ENCODE measurements at places on chromosomes 6 and 20. TPM values are rescaled to one million over a fixed set of nuclear protein-coding genes. Genes with fewer than 3 reads are reported as not detected.
A peak's percentile ranks its signal among the peaks of the same experiment; 100 is the strongest.

The SPTLC3 gene
- total RNA-seq: 16.3 TPM

DNA sequence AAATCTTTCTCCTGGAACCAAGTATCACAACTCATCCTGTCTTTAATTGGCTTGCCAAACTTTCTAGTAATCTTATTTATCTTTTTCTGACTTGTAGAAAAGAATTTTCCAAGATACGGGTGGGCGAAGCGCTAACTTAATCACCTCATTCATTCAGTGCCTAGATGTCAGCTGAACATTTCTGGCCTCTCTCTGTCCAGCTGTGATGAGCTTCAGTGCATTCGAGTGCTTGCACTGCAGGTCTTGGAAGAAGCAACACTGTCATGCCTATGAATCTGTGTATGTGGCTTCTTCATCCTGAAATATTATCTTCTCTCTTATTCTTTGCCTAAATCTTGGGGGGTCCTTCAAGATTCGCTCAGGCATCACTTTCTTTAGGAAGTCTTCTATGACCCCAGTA lies 16.3 kb upstream of the ENPP1 start:
- no peak overlapping the region for H3K27ac ChIP-seq
- no peak overlapping the region for H3K4me3 ChIP-seq
- no peaks in the 10 kb centered on the region for H3K36me3 ChIP-seq
- peaks cover 22% of the 10 kb centered on the region for H3K4me1 ChIP-seq
- no peaks in the 10 kb centered on the region for H3K27me3 ChIP-seq

- no peaks in the 10 kb centered on the region for H3K27me3 ChIP-seq
- peaks cover 22% of the 10 kb centered on the region for H3K4me1 ChIP-seq
- no peaks in the 10 kb centered on the region for H3K36me3 ChIP-seq
Measured at GRCh38 chr6:142907544-142907943, 37.4 kb downstream of the HIVEP2 start.

DNA sequence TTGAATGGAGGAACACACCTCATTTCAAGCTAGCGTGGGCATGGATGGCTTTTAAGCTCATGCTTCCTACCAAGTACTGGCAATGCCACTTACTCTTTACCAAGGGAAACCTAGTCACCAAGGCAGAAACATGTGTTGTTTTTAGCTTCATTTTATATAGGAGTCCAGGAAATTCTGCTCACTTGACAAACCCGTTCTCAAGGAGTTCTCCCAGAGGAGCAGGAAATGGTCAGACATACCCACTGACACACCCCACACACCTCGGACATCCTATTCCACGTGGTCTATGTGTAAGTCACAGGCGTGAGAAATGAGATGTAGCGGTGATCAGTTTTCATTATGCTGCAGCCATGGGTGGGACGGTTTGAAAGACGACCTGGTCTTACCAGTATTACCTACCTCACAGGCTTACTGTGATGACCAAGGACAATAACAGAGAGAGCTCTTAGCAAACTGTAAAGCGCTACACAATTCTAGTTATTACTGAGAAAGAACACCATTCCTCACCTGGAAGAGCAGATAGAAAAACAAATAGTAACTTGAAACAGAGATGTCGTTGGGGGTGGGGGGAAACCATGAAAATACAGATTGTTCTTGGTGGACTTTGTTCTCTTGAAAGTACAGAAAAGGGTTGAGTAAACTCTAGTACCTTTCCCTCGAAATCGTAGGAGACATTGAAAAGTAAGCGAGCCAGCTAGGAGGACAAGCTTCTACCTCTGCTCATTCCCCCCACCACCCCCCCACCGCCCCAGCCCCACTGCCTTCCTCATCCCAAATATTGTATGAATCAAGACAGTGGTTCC lies 1.7 kb downstream of the CNKSR3 start:
- peaks cover 11% of the 10 kb centered on the region for H3K4me1 ChIP-seq
- peak overlapping the region; percentile 84 for H3K4me3 ChIP-seq
- H3K36me3 ChIP-seq: no peaks in the 10 kb centered on the region
- DNase-seq: peak; percentile 70

DNA sequence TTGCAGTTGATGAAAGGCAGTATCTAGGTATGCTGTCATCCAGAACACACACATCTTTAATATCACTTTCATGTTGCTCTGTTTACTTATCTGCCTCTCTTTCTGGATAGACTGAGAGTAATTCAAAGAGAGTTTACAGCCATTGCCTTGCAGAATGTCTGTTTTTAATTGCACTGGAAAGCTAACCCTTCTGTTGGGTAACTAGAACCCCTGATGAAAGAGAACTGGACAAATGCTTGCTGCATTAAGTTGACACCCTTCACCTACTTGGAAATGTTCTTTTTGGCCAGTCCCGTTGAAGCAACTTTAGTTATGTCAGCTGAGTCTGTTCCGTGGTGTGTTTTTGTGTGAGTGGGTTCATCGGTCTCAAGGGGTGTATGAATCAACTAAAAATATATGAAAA lies 383.8 kb upstream of the CITED2 start:
- H3K36me3 ChIP-seq: no peaks in the 10 kb centered on the region
- DNase-seq: no peak

The CYP39A1 gene
- 0.66 TPM for total RNA-seq

GRCh38 chr6:35735452-35735851 lies 1.4 kb upstream of the ARMC12 start:
- H3K36me3 ChIP-seq: no peaks in the 10 kb centered on the region
- H3K4me1 ChIP-seq: peaks cover 7% of the 10 kb centered on the region
- DNase-seq: no peak
- no peak overlapping the region for H3K4me3 ChIP-seq
- H3K27ac ChIP-seq: no peak overlapping the region

DNA sequence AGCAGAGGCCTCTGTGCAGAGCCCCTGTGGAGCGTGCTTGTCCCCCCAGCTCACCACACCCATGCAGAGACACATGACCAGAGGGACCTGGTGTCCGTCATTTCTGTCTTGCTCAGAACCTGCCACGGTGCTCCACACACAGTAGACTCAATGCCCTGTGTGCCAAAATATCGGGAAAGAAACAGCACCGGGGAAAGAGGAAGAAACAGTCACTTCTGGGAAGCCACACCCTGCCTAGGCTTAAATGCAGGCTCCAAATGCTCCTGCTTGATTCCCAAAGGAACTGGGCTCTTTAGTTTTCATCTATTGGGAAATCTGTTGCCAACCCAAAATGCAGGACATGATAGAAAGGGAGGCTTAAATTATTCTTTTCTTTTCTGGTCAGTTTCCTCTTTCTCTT lies 503.9 kb downstream of the CD83 start:
- H3K36me3 ChIP-seq: no peaks in the 10 kb centered on the region
- H3K4me1 ChIP-seq: no peaks in the 10 kb centered on the region
- no peaks in the 10 kb centered on the region for H3K27me3 ChIP-seq
- H3K4me3 ChIP-seq: no peak overlapping the region

DNA sequence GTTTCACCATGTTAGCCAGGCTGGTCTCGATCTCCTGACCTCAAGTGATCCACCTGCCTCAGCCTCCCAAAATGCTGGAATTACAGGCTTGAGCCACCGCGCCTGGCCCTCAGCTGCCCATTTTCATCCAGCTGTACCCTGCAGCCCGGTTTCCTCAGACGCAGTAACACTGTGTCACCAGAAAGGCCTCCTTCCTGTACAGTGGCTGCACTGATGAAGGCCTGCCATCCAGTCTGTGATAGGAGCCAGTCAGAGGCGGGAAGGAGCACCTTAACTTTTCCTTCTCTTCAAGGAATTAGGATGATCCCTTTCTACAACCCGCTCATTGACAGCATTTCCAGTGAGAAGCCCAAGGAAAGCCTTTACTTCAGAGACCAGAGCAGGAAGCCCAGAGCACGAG lies 75.9 kb downstream of the GFOD1 start:
- H3K27ac ChIP-seq: no peak overlapping the region
- H3K4me1 ChIP-seq: 0 out of 2 replicates have a peak, but pooled peaks cover 4% of the 10 kb centered on the region
- no peak overlapping the region for H3K4me3 ChIP-seq
- DNase-seq: no peak
- H3K27me3 ChIP-seq: no peaks in the 10 kb centered on the region

GRCh38 chr6:71983131-71983530 lies 96.8 kb downstream of the RIMS1 start:
- no peaks in the 10 kb centered on the region for H3K4me1 ChIP-seq
- no peaks in the 10 kb centered on the region for H3K36me3 ChIP-seq
- no peaks in the 10 kb centered on the region for H3K27me3 ChIP-seq
- no peak overlapping the region for H3K27ac ChIP-seq

DNA sequence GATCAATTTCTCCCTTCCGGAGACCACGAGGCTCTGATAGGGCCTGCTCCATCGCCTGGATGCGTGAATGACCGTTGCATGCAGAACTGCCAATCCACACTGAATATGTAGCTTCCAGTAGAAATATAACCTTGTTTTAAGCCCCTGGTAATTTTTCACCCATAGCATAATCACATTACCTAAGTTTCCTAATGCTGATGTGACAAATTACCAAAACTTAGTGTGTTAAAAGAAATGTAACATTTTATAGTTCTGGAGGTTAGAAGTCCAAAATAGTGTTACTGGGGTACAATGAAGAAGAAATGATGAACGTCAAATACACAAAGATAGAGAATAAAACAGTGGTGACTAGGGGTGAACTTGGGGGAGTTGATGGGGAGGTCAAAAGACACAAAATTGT lies 22.0 kb upstream of the SIRPD start:
- no peak overlapping the region for H3K27ac ChIP-seq
- H3K27me3 ChIP-seq: no peaks in the 10 kb centered on the region
- peak; percentile 0 for DNase-seq
- H3K4me3 ChIP-seq: no peak overlapping the region

- no peak overlapping the region for H3K27ac ChIP-seq
- H3K4me1 ChIP-seq: no peaks in the 10 kb centered on the region
- H3K36me3 ChIP-seq: no peaks in the 10 kb centered on the region
Measured at GRCh38 chr6:20302702-20303251, 90.5 kb upstream of the MBOAT1 start.

- H3K4me1 ChIP-seq: peaks cover 70% of the 10 kb centered on the region
- no peak overlapping the region for H3K4me3 ChIP-seq
- no peaks in the 10 kb centered on the region for H3K36me3 ChIP-seq
- no peaks in the 10 kb centered on the region for H3K27me3 ChIP-seq
Measured at GRCh38 chr20:19882446-19882845, 124.4 kb downstream of the RIN2 start.

- H3K36me3 ChIP-seq: no peaks in the 10 kb centered on the region
- H3K27ac ChIP-seq: peak overlapping the region; percentile 76
- H3K4me3 ChIP-seq: peak overlapping the region; percentile 94
Measured at GRCh38 chr6:142943711-142944123, 1.3 kb downstream of the HIVEP2 start.

DNA sequence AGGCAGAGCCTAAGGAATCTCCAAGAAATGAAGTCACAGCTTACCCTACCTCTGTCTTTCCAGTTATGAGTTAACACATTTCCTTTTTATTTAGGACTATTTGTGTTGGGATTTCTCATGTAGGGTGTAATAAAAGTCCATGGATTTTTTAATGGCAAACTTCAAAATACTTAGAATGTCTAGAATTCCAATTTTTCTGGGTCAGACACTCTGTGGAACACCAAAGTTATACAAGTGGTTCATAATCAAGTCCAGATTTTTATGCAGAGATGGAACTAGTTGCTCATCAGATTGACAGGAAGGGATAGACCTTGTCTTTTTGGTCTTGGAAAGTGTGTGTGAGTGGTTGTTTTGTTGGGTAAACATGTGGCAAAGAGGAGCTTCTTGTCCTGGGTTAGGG lies 303.5 kb upstream of the RNF24 start:
- no peaks in the 10 kb centered on the region for H3K4me1 ChIP-seq
- no peaks in the 10 kb centered on the region for H3K27me3 ChIP-seq
- no peak overlapping the region for H3K4me3 ChIP-seq
- no peak overlapping the region for H3K27ac ChIP-seq

DNA sequence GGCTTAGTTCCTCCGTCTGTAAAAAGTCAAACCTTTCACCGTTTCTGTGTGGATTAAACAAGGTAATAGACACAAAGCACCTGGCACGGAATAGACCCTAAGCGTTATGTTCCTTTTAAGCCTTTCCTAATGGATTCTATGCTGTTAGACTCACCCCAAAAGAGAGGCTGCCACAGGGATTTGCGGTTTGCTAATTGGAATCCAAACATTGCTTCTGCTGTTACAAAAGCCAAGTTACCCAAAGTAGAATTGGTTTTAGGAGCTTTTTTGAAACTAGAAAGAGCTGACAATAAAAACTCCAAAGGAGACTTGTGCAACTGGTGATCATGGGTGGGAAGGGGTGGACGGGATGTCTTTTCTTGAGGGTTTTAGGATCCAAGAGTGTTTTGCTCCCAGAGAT lies 178.0 kb downstream of the BMP7 start:
- no peak overlapping the region for H3K4me3 ChIP-seq
- peaks cover 17% of the 10 kb centered on the region for H3K27me3 ChIP-seq
- H3K4me1 ChIP-seq: no peaks in the 10 kb centered on the region
- no peak overlapping the region for H3K27ac ChIP-seq

GRCh38 chr6:7737106-7737505 lies 11.2 kb downstream of the BMP6 start:
- peaks cover 2% of the 10 kb centered on the region for H3K27me3 ChIP-seq
- no peak overlapping the region for H3K27ac ChIP-seq
- DNase-seq: no peak
- no peaks in the 10 kb centered on the region for H3K36me3 ChIP-seq

DNA sequence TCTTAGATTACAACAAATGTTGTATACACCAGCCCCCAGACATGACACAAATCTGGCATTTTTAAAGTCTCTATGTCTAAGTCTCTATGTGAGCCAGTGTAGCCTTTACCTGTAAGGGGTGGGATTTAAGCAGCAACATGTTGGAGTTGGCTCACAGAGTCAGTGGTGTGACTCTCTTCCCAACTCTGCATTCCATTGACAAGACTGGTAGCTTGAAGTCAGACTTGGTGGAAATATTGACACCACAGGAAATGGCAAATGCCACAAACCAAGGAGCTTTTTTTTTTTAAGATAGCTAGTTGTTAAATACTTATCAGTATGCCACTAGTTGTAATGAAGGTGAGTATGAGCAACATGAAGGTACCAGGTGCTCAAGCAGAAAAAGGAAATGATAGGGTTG lies 103.1 kb upstream of the SMLR1 start:
- no peaks in the 10 kb centered on the region for H3K36me3 ChIP-seq
- no peak overlapping the region for H3K27ac ChIP-seq
- no peaks in the 10 kb centered on the region for H3K4me1 ChIP-seq
- H3K4me3 ChIP-seq: no peak overlapping the region
- no peaks in the 10 kb centered on the region for H3K27me3 ChIP-seq

The VGLL2 gene
- not detected for total RNA-seq

The TREM2 gene
- not detected for total RNA-seq

The ESF1 gene
- total RNA-seq: 18.7 TPM

The NPEPL1 gene
- 49.7 TPM for total RNA-seq

The SOX18 gene
- total RNA-seq: 1.1 TPM

Data from PC-3 (cell line).